ENCODE measurements at places on chromosomes 3 and 15. TPM values are rescaled to one million over a fixed set of nuclear protein-coding genes. Genes with fewer than 3 reads are reported as not detected.

The PIGB gene
- polyA plus RNA-seq: 33.8 TPM

The CTXN2 gene
- polyA plus RNA-seq: 0.09 TPM

The C2CD4B gene
- polyA plus RNA-seq: 0.97 TPM

The FBXW12 gene
- not detected for polyA plus RNA-seq

The CACNA2D3 gene
- polyA plus RNA-seq: 2.2 TPM

The RAD54L2 gene
- 9.4 TPM for polyA plus RNA-seq

The SCN5A gene
- 0.07 TPM for polyA plus RNA-seq

The HGD gene
- 1.1 TPM for polyA plus RNA-seq

The FGD5 gene
- 7.0 TPM for polyA plus RNA-seq

The ATP2C1 gene
- 71.0 TPM for polyA plus RNA-seq
